ENCODE measurements at places on chromosomes 12 and 14.

DNA sequence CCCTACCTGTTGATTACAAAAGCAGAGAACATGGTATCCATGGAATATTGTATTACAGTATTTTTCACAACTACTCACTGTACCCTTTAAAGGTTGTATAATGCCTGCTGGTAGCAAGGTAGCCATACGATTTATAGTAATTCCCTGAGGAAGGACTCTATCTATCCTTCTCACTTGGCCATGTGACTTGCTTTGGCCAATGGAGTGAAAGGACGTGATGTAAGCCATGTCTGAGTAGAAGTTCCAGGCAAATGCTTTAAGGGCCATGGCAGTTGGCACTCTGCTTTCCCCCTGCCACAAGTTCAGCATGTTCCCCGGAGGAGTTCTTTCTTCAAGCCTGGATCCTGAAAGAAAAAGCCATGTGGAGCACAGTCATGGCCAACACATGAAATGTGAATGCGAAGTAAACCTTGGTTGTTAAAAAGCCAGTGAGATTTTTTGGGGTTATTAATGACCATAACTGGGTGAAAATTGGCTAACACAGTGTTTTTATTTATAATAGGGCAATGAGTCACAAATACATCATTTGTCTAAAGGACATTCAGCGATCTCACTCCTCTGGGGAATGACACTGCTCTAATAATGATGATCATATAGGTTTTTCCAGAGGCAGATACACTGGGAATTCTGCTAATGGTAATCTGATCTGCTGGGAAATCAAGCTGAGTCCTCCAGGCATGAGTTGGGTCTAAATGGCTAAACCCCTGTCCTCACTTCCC is 67.4 kb upstream of the SLC38A2 start:
- no peak overlapping the region for H3K4me3 ChIP-seq
- no peak for DNase-seq
- no peak overlapping the region for H3K27ac ChIP-seq
- H3K27me3 ChIP-seq = no peaks in the 10 kb centered on the region
- H3K4me1 ChIP-seq = no peaks in the 10 kb centered on the region
- H3K36me3 ChIP-seq = no peaks in the 10 kb centered on the region

- DNase-seq = peak; percentile 86
- H3K27me3 ChIP-seq = no peaks in the 10 kb centered on the region
- peak overlapping the region; percentile 32 for H3K27ac ChIP-seq
- no peaks in the 10 kb centered on the region for H3K36me3 ChIP-seq
- peaks cover 9% of the 10 kb centered on the region for H3K4me1 ChIP-seq
- H3K4me3 ChIP-seq = no peak overlapping the region
Observed at GRCh38 chr12:49225576-49226166, 36.8 kb upstream of the TUBA1A start.

GRCh38 chr12:32617534-32617933 is 61.6 kb upstream of the DNM1L start:
- H3K27me3 ChIP-seq = no peaks in the 10 kb centered on the region
- no peak overlapping the region for H3K4me3 ChIP-seq
- no peaks in the 10 kb centered on the region for H3K4me1 ChIP-seq
- H3K36me3 ChIP-seq = peaks cover 59% of the 10 kb centered on the region
- DNase-seq = no peak

- H3K27me3 ChIP-seq = no peaks in the 10 kb centered on the region
- no peak overlapping the region for H3K4me3 ChIP-seq
- no peak overlapping the region for H3K27ac ChIP-seq
- H3K36me3 ChIP-seq = no peaks in the 10 kb centered on the region
- H3K4me1 ChIP-seq = no peaks in the 10 kb centered on the region
Observed at GRCh38 chr12:97292588-97292987, 170.0 kb upstream of the RMST start.

GRCh38 chr14:81416981-81417380 is 16.9 kb upstream of the STON2 start:
- no peaks in the 10 kb centered on the region for H3K27me3 ChIP-seq
- H3K27ac ChIP-seq = no peak overlapping the region
- no peak overlapping the region for H3K4me3 ChIP-seq
- DNase-seq = no peak
- no peaks in the 10 kb centered on the region for H3K36me3 ChIP-seq

Data from upper lobe of right lung (tissue), 1 donor.